SHP77 (cell line): ENCODE measurements at places on chromosomes 7 and 10.
A peak's percentile ranks its signal among the peaks of the same experiment; 100 is the strongest.

GRCh38 chr10:27771231-27771630, 25.6 kb upstream of the MKX start:
- DNase-seq: no peak

- DNase-seq: no peak
Measured at GRCh38 chr7:51309361-51310130, 7.1 kb downstream of the COBL start.

DNA sequence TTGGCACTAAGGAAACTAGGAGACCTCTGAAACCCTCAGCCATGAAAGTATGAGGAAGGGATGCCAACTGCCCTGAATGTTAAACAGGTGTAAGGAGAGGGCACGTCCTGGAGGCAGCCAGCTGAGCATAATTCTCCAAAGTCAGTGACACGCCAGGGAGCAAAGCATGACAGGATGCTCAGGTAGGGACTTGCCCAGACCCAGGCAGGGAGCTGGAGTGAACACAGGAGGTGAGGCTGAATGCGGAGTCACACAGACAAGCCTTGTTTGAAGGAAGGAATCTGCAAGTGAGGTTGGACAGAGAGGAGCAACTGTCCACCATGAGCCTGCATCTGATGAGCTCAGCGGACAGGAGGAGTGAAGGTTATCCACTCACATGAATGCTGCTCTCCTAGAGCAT, 41.5 kb downstream of the KLRG2 start:
- DNase-seq: no peak

GRCh38 chr10:95290461-95291364, at the start of gene PDLIM1:
Gene PDLIM1, minus strand, starts transcription at chr10:95291003. Its CDS starts 88 bp downstream, at chr10:95290915.
- DNase-seq: peak; percentile 51

DNA sequence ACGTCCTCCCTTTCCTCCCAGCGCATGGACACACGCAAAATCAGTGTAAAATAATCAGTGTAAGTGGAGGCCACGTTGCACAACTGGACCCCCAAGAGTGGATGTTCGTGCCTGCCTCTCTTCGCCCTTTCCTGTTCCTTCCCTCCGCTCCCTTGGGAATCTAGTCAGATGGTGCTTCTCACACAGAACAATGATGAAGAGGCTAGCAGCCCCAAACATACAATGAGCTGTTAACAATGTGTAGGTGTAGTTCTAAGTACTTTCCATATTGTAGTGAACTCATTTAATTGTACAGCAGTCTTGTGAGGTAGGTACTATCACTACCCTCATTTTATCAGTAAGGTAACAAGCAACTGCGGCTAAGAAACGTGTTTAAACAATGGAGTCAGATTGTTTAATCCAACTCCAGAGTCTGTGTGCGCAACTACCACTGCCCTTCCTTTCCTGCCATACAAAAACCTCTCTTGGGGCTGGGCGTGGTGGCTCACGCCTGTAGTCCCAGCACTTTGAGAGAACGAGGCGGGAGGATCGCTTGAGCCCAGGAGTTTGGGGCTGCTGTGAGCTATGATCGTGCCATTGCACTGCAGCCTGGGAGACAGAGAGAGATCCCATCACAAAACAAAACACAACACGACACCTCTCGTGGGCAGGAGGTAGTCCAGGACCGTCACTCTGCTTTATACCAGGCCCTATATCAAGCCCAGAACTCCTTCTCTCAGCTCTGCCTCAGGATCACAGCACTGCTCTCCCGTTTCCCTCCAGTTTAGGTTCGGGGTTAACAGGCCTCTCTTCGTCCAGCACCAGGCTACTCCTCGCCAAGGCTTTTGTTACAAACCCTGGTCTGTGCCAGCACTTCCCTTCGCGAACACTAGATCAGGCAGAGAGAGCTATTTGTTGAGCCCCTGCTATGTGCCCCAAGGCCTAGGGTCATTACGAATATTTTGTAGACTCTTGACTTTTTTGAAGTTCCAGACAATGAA, 1.1 kb downstream of the FKBP9 start:
- peak; percentile 75 for DNase-seq

- DNase-seq: no peak
Measured at GRCh38 chr10:103493362-103493915, at the start of gene NEURL1. Gene NEURL1, plus strand, starts transcription at chr10:103493705. Its CDS starts 683 bp downstream, at chr10:103494388.

DNA sequence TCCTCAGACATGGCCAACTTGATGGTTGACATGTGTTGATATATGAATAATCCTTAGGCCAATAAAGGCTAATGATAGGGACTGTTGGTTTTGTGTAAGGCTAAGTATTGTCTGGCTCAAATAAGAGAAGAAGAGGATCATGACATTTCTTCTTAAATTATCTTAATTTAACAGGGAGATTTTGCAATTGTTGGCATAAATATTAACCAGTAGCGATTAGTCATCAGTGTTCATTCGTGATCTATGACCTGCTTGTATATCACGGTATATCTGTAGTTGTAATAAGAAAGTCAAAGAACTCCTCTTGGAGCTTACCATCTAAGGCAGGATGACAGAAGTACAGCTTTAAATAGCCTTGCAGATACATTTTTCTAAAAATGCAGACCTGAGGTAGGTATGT, 196.4 kb downstream of the CREB5 start:
- DNase-seq: no peak

GRCh38 chr10:105206616-105207015, 565.5 kb downstream of the SORCS3 start:
- no peak for DNase-seq

GRCh38 chr10:114374053-114374791, 30.1 kb downstream of the AFAP1L2 start:
- no peak for DNase-seq
